ENCODE measurements at places on chromosomes 1 and 21. TPM values are rescaled to one million over a fixed set of nuclear protein-coding genes. Genes with fewer than 3 reads are reported as not detected.

The SYNJ1 gene
- total RNA-seq: 10.3 TPM

The TMEM269 gene
- total RNA-seq: 0.13 TPM

The THEMIS2 gene
- 13.3 TPM for total RNA-seq

The ARHGAP30 gene
- 149 TPM for total RNA-seq

The TEDDM1 gene
- not detected for total RNA-seq

The UQCRHL gene
- total RNA-seq: 1.6 TPM

The CYP4Z1 gene
- not detected for total RNA-seq

Data from activated CD8-positive, alpha-beta memory T cell treated with anti-CD3 and anti-CD28 coated beads for 36 hours (primary cell).